ENCODE measurements at places on chromosomes 6 and 20.

DNA sequence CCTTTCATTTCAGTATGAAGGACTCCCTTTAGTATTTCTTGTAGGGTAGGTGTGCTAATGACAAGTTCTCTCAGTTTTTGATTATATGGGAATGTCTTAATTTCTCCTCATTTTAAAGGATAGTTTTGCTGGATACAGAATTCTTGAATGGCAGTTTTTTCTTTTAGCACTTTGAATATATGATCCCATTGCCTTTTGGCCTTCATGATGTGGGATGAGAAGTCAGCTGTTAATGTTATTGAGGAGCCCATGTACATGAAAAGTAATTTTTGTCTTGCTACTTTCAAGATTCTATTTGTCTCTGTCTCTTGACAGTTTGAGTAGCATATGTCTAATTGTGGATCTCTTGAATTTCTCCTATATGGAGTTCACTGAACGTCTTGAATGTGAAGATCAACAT, 30.9 kb downstream of the RSPH3 start:
- no peak for DNase-seq

- DNase-seq, result no peak
These were observed 1420.2 kb downstream of the GRIK2 start for GRCh38 chr6:102813489-102814275.

DNA sequence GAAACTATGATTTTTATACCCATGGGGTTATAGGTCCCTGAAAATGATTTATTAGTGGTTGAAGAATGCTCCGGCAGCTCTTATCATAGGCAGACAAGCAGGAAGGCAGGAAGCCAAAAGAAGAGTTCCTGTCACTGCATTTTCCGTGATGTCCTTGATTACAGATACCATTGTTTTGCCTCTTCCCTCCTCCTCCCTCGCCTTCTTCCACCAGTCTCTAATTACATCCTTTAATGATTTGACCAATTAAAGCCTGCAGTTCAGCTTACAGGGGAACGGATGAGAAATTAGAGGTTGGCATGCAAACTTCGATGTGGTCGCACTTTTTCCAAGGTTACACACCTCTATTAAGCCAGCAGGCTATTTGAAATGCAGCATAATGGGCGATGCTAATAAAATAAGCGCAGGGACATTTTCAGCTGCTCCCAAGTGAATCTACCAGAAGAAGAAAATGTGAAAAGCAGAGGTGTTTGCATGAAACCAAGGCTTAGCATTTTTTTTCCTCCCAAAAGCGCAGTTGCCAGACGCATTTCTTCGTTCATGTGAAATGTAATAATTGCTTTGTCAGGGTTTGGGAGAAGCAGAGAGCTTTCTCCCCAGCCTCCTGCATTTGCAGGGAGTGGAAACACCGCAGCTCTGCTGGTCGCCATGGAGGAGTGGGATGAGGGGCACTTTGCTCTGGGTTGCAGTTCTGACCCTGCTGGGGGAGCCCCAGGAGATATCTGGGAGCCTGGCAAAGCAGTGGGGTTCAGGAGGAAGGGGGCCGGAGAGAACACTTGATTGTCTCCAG, 6.0 kb downstream of the NOX3 start:
- DNase-seq, result no peak

DNA sequence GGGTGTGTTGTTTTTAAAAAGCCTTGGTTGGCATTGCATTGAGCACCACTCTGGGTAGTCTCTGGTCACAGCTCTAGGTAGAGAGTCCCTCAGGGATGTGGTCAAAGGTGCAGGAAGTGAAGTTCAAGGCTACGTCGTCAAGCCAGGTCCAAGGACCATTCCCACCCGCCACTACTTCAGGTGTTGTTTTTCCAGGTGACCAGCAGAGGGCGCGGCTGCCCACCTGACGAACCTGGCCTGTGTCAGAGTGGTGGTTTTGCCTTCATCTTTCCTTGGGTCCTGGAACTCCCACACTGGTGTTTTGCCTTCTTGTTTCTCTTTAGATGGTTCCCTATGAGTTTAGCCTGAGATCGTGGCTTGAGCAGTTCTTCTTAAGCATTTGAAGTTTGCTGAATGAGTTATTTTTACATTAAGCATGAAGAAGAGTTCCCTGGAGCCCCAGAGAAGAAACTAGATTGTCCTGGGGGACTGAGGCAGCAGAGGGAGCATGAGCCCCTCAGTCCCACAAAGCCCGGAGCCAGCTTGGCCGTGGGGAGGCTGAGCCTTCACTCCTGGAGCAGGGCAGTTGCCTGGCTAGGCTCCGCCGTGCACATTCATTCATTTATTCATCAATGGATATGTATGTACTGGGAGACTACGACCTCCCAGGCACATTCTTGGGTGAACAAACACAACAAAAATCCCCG, 5.6 kb upstream of the PHACTR3 start:
- no peak for DNase-seq

- DNase-seq, result no peak
These were observed 7.6 kb upstream of the UST start for GRCh38 chr6:148738946-148739821.
